Fibroblast of skin of left biceps (primary cell): ENCODE measurements at places on chromosomes 11 and 22.

- DNase-seq, result no peak
Observed at GRCh38 chr11:35937700-35938099, 6.2 kb upstream of the LDLRAD3 start.

- DNase-seq, result no peak
Observed at GRCh38 chr11:46543564-46543963, 50.3 kb downstream of the AMBRA1 start.

- no peak for DNase-seq
Observed at GRCh38 chr11:68533945-68534344, 73.4 kb downstream of the PPP6R3 start.

GRCh38 chr11:33557201-33557600, 143.4 kb downstream of the C11orf91 start:
- peak; percentile 77 for DNase-seq

- DNase-seq, result no peak
Observed at GRCh38 chr11:71452199-71453036, 585 bp upstream of the NADSYN1 start.

GRCh38 chr22:33524511-33525260, 395.6 kb downstream of the LARGE1 start:
- no peak for DNase-seq

GRCh38 chr11:61617515-61617914, 36.6 kb upstream of the SYT7 start:
- no peak for DNase-seq
